GM12864 (cell line): ENCODE measurements at places on chromosomes 6 and 20.

- DNase-seq, result no peak
Observed at GRCh38 chr6:101454106-101454676, 60.7 kb downstream of the GRIK2 start.

DNA sequence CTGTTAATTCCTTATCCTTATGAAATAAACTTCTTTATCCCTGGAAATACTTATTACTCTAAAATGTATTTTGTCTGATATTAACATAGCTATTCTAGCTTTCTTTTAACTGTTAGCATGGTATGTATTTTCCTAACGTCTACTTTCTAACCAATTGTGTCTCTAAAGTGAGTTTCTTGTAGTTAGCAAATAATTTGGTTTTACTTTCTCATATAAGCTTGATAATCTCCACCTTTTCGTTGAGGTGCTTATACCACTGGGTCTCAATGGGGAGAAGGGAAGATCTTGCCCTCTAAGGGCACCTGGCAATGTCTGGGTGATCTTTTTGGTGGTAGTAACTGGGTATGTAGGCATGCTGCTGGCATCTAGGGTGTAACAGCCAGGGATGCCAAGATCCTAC lies 25.7 kb downstream of the ZNF334 start:
- DNase-seq, result no peak

GRCh38 chr6:14190191-14190928 lies 72.8 kb downstream of the CD83 start:
- DNase-seq, result no peak

GRCh38 chr6:56955171-56956155 lies 556 bp downstream of the BEND6 start:
- peak; percentile 65 for DNase-seq

DNA sequence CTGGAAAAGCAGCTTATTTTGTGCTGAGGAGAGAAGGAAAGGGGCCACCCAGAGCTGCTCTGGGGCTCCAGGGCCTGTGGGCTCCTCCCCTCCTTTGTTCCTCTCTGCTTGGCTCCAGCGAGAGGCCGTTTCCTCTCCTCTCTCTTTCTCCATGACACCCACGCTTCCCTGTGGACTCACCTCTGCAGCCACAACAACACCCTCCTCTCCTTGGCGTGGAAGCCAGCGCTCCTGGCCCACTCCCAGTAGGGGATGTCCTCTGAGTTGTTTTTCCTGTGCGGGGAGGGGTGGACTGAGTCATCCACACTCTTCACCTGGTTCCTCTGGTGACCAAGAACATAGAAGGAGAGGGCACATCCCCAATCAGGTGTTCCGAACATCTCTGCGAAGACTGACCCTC lies 4.9 kb upstream of the CDSN start:
- no peak for DNase-seq

DNA sequence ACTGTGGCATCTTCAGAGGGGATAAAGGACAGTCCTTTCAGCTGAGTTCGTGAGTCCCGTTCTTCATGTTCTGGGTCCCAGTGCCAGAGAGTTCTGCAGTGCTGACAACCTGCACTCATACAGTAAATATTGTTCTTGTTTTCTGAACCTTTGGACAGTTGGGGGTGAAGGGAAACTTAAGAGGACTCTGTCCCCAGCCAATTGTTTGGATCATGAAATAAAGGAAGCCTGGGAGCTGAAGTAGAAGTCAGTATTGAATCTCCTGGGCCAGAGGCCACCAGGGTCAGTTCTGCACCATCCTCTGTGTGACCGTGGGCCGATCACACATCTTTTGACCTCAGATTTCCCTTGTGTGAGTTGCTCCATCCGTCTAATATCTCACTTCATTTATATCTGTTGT lies 3.2 kb downstream of the SLC2A12 start:
- no peak for DNase-seq

DNA sequence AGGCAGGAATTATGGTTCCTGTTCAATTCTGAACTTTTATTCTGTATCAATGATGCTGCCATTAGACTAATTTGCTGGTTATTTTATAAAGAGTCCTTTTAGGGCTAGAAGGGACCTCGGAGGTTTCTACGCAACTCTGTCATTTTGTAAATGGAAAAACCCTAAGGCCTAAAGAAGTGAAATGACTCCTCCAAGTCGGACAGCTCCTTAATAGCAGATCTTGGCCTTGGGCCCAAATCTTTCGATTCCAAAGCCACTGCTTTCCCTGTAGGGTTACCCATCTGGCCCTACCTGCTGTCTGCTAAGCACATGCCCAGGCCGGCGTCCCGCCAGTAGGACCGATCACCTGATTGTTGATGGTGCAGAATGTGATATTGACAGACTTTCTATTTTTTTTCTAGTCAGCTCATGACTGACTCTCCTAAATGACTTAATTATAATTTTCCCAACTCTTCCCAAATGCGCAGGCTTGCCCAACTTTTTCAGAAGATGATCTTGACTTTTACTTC lies 40.2 kb downstream of the PLEKHG1 start:
- DNase-seq, result no peak

GRCh38 chr6:5672581-5673011 lies 334.1 kb downstream of the NRN1 start:
- DNase-seq, result no peak

DNA sequence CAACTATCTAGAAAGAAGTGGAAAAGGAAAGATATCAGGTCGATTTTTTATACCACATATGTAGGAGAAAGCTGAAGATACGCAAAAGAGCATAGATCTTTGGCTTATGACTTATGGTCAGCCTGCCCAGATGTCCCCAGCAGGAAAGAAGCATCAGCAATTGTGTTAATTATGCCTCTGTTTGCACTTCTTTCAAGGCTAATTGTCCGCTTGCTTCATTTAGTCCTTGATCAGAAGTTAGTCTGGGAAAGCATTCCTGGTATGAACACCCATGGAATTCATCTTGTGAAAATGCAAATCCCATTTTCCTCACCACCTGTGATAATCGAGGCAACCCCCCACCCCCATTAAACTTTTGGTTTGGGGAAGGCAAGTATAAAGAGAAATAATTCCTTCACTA lies 62.8 kb downstream of the ATP9A start:
- no peak for DNase-seq

GRCh38 chr6:83696674-83697073 lies 12.2 kb downstream of the SNAP91 start:
- DNase-seq, result no peak

GRCh38 chr20:11168026-11168425 lies 494.2 kb upstream of the JAG1 start:
- no peak for DNase-seq

DNA sequence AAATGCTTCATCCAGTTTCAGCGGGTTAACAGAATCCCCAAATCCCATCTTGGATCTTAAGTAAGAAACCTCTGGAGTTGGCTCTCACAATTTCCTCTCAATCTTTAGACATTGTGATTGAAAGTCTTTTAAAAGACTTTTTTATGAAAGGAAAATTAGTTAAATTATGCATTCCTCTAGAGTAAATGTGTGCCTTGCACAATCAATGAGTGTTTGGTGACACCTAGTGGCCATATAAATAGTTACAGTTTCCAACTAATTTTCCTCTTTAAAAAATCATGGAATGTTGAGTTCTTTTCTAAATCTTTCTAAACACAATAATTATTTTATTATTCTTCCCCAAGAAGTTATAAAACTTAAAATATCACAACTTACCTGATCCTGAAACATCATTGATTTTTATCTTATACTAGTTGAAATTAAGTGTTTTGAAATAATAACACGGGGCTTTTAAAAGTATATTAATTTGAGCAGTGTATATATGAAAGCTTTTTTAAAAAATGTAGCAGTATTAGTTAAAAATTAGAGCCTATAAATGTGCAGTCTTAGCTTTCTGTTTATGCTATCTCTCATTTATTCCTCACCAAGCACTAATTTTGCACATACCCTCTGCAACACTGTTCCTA lies 66.4 kb downstream of the PKHD1 start:
- no peak for DNase-seq

- no peak for DNase-seq
Observed at GRCh38 chr20:23092384-23092756, 6.2 kb upstream of the CD93 start.

- DNase-seq, result no peak
Observed at GRCh38 chr6:144350528-144350880, 65.4 kb downstream of the UTRN start.

- DNase-seq, result no peak
Observed at GRCh38 chr6:134245706-134246105, 72.2 kb downstream of the SGK1 start.

DNA sequence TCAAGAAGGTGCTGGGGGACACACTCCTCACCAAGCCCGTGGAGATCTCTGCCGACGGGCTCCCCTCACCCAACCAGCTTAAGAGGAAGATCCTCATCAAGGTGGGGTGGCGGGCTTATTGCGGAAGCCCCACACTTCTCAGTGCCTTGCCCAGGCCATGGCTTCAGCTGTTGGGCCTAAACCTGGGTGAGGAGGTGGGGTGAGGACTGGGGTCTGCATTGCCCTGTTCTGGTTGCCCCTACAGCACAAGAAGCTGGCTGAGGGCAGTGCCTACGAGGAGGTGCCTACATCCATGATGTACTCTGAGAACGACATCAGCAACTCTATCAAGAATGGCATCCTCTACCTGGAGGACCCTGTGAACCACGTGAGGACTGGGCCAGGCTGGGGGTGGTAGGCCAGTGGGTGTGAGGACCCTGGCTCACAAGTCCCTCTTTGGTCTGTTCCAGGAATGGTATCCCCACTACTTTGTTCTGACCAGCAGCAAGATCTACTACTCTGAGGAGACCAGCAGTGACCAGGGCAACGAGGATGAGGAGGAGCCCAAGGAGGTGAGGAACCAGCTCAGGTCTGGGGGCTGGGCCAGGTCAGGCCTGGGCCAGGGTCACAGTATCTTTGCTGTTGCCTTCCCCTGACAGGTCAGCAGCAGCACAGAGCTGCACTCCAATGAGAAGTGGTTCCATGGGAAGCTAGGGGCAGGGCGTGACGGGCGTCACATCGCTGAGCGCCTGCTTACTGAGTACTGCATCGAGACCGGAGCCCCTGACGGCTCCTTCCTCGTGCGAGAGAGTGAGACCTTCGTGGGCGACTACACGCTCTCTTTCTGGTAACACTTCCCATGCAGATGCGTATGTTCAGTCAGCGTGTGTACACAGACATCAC lies 27.9 kb downstream of the PLCG1 start:
- no peak for DNase-seq

DNA sequence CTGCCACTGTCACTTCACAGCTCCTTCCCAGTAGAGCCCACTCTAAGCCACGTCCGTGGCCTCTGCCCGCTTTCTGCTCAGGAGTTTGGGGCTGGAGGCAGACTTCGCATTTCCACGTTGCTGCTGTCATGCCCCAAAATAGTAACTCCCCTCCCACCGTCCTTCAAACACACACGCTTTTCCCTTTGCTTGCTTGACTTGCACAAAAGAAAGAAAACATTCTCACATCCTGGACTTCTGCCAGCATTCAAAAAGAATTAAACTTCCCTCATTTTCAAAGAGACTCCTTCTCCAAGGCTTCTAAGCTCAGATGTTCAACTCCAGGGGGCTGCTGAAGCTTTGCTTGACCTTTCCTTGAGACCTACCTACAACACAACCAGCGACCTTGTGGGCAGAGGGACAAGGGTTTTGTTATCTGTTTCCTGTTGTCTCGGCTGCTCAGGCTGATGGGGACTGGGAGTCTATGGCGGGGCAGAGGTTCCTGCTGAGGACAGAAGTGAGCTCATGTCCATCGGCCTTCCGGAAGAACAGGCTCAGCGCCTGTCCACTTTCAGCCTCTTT lies 263.8 kb upstream of the FOXQ1 start:
- no peak for DNase-seq
